ENCODE measurements at places on chromosomes 7 and 10. TPM values are rescaled to one million over a fixed set of nuclear protein-coding genes. Genes with fewer than 3 reads are reported as not detected.

- DNase-seq = no peak
These were observed 172.2 kb downstream of the C7orf25 start for GRCh38 chr7:42739638-42740037.

The SNCG gene
- total RNA-seq = 0.72 TPM

DNA sequence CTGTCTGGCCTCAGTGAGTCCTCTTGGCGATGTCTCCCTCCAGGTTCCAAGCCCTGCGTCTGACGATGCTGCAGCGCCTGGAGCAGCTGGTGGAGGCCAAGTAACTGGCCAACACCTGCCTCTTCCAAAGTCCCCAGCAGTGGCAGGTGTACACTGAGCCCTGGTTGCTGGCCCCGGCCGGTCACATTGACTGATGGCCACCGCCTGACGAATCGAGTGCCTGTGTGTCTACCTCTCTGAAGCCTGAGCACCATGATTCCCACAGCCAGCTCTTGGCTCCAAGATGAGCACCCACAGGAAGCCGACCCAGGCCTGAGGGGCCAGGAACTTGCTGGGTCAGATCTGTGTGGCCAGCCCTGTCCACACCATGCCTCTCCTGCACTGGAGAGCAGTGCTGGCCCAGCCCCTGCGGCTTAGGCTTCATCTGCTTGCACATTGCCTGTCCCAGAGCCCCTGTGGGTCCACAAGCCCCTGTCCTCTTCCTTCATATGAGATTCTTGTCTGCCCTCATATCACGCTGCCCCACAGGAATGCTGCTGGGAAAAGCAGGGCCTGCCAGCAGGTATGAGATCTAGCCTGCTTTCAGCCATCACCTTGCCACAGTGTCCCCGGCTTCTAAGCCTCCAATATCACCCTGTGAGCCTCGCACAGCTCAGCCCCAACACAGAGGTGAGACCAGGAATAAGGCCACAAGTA, 7.3 kb upstream of the ZNF22 start:
- no peak for DNase-seq

The ZNF727 gene
- 0.44 TPM for total RNA-seq

GRCh38 chr10:89452193-89452592, 37.8 kb downstream of the IFIT5 start:
- DNase-seq = no peak

DNA sequence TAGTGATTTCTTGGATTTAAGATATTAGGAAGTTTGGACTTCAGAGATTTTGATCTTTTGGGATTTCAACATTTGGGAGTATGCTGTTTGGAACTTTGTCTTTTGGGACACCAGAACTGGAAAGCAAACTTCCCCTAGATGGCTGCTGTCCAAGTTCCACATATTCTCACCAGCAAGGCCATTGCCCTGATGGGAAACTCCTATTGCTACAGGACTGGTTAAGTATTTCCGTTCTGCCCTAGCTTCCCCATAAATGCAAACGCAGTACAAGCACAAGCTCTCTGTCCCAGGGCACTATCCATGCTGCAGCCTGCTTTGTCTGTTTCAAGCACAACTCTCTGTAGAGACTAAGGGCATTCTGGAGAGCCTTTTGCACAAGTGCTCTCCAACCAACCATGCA, 79.3 kb upstream of the SLC25A13 start:
- no peak for DNase-seq

The LRRC18 gene
- total RNA-seq = not detected

DNA sequence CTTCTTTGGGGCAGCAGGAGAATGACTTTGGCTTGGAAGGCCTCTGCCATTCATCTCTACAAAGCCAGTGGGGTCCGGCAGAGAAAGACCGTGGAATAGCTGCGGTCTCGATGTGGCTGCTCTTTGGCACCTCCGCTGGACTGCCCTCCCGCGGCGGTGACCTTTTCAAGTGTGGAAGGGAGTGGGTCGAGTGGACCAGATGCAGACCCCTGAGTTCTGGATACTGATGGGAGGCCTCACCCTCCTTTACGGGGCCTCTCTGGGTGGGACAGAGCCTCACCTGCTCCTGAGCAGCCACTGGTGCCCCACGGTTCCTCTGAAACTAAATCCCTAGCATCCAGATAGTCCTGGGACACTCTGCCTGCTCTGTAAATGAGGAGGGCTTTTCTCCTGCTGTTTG, 113.1 kb downstream of the NT5C2 start:
- DNase-seq = no peak

DNA sequence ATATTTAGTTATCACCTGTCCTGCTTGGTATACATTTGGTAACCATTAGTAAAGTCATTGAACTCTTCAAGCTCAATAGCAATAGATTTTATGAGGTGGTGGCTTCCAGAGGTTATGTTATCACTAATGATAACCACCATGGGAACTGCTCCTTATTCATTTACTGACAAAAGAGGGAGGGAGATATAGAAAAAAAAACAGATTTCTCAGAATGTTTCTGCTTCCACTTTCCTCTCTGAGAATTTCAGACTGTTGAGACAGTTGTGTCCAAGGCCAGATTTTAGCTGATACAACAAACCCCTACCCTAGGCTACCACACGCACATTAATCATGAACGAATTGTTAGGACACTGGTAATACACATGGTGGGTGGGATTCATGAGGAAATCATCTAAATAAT, 154.0 kb upstream of the AOAH start:
- DNase-seq = no peak

DNA sequence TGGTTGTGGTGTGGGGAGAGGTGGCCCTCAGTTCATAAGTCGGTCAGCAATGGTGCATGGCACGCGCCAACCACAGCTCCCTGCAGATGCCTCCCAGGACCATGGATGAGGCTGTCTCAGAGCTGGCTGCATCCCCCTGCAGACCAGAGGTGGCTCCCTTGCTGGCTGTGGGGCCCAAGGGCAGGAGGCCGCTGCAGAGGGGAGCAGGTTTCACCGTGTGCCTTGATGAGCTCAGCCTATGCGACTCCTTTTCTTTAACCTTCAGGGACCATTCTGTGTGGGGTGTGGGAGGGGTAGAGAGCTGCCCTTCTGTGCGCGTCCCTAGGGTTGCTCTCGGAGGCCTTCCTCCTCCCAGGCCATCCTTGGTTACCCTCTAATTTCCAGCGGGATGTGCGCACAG, 152.4 kb downstream of the ACTR3B start:
- no peak for DNase-seq

Data from activated naive CD4-positive, alpha-beta T cell treated with anti-CD3 and anti-CD28 coated beads for 36 hours (primary cell).